Right ventricle myocardium inferior (tissue), 1 donor: ENCODE measurements at places on chromosomes 5 and 9. TPM values are rescaled to one million over a fixed set of nuclear protein-coding genes. Genes with fewer than 3 reads are reported as not detected.

Gene FBP2
- 0.54 TPM for total RNA-seq

- no peak for DNase-seq
Observed at GRCh38 chr5:167688341-167689130, 602.9 kb upstream of the WWC1 start.

DNA sequence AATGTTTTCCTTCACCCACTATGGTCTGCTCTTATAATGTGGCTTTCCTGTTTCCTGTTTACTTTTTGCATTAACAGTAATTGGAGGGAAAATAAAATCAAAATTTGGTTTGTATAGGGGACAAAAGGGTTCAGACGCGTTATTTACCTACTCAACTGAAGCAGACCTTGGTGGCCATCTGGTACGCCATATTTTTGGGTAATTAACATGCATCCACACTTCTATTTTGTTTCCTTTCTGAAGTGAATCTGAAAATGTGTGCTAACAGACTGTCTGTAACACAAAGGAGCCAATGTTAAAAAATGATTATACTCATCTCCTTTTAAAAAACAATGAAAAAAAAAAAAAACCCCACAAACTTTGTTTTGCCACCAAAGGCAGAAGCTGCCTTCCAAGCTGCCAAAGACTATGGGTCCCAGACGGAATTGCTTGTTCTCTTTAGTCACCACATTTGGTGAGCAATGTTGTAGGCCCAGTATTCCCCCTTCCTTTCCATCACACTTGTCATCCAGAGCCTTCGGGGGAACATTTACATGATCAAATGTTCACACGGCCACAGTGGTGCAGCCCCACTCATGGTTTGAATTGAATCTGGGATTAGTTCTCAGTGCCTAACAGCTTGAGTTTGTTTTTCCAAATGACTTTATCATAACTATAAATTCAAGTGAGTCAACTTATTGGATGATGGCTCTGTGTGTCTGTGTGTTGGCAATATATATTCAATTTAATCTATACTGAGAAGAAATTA is 323.7 kb upstream of the CD180 start:
- no peak for DNase-seq

DNA sequence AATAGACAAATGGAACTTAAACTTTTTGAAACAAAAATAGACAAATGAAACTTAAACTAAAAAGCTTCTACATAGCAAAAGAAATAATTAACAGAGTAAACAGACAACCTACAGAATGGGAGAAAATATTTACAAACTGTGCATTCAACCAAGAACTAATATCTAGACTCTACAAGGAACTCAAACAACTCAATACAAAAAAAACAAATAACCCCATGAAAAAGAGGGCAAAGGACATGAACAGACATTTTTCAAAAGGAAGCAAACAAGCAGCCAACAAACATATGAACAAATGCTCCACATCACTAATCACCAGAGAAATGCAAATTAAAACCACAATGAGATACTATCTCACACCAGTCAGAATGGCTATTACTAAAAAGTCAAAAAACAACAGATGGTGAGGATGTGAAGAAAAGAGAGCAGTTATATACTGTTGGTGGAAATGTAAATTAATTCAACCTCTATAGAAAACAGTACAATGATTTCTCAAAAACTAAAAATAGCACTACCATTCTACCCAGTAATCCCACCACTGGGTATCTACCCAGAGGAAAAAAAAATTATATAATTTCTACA is 170.8 kb upstream of the RGMB start:
- DNase-seq, result no peak

Gene ADAMTS19
- 0.95 TPM for total RNA-seq
